NCI-H1092 (cell line): ENCODE measurements at places on chromosomes 11 and 22.

DNA sequence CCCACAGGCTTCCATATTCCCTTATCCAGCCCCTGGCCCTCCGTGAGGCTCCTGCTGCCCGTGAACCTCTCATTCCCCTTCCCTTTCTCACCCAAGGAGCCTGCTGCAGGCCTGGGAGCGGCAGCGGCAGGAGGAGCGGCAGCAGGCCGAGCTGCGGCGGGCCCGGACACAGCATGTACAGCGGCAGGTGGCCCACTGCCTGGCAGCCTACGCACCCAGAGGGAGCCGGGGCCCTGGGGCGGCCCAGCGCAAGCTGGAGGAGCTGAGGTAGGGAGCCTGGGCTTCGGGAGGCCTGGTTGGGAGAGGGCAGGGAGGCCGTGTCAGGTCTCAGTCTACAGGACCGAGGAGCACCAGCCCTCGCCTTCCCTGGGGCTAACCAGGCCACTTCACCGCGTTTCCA lies 8.1 kb upstream of the SART1 start:
- no peak for DNase-seq

DNA sequence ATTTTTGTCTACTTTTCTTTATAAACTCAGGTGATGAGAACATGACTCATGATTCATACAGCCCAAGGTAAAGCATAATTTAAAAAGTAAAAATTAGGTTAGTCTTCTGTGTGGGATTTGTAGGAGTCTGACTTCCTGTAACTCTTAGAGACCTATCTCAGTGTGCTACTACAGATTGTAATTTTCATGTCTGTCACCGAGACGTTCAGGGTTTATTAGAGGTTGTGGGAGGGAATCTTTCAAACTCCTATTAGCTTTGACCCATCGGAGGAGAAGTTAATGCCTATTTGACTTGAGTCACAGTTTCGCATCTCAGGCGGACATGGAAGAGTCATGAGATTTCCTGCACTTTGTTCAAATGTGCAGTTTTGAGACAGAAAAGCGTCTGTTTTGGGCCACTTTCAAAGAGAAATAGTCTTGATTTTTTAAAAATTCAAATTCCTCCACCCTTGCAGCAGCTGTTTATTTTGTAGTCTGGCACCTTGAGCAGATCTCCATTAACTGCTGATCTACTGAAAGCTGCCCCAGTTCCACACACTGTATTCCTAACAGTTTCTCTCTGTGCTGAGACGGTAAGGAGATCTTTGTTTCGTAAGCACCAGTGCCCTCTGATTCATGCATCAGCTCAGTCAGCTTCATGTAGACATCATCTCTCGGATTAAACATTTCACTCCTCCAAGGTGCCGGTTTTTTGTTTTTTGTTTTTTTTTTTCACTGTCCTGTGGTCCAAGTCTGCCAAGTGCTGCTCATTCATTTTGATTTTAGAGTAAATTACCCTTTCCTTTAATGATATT lies 24.3 kb downstream of the ALKBH3 start:
- DNase-seq, result no peak

DNA sequence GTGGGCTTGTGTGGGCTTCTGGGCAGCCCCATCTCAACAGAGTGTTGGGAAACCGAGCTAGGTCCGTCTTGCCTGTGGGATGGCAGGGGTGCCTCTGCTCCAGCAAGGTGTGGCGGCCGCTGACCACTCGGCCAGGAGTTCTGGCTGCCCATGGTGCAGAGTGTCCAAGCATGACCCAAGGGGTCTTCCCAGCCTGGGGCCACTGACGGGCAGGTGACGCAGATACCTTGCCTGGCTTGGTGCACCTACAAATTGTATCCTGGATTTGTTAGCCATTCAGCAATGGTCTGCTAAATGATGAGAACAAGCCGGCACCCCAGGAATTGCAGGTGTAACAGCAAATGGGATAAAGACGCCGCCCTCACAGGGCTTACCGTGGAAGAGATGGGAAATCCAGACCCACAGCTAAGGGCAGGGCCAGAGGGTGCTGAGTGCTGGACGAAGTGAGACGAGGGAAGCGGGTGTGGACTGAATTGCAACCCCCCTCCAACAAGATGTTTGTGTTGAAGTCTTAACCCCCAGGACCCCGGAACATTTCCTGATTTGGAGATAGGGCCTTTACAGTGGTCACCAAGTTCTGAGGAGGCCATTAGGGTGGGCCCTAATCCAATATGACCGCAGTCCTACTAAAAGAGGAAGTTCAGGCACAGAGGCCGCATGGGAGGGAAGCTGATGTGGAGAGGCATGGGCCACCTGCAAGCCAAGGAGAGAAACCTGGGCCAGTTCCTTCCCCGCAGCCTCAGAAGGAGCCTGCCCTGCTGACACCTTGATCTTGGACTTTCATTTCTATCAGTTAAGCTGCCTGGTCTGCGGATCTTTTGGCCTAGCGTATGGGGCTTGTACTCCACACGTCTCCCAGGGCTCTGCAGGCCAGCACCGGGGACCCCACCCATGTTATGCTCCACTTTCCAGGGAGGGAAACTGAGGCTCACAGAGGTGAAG lies 45.2 kb upstream of the LINC01488 start:
- no peak for DNase-seq

DNA sequence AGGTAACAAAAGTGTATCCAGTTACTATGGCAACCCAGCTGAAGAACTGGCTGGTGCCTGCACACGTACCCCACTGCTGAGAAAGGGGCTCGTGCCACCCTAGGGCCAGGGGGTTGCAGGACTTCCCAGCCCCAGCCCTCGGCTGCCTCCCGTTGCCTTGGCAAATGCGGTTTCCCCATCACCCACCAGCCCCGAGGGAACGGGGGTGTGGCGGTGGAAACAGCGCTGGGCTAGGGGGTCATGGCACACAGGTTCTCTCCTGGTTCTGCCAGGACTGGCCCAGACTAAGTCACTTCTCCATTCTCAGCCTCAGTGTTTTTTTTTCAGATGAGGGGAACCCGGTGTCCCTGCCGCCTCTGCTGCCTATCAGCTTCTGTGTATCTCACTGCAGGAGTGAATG lies 27.9 kb downstream of the PHF21B start:
- DNase-seq, result no peak

GRCh38 chr11:83035070-83035854 lies 36.4 kb downstream of the RAB30 start:
- no peak for DNase-seq

DNA sequence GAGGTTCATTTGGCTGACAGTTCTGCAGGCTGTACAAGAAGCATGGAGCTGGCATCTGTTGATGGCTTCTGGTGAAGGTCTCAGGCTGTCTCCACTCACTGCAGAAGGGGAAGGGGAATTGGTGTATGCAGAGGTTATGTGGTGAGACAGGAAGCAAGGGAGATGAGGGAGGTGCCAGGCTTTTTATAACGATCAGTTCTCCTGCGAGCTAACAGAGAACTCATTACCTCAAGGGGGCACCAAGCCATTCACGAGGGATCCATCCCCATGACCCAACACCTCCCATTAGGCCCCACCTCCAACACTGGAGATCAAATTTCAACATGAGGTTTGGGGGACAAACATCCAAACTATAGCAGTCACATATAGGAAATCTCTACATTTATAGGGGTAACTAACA lies 38.7 kb upstream of the E2F8 start:
- no peak for DNase-seq

DNA sequence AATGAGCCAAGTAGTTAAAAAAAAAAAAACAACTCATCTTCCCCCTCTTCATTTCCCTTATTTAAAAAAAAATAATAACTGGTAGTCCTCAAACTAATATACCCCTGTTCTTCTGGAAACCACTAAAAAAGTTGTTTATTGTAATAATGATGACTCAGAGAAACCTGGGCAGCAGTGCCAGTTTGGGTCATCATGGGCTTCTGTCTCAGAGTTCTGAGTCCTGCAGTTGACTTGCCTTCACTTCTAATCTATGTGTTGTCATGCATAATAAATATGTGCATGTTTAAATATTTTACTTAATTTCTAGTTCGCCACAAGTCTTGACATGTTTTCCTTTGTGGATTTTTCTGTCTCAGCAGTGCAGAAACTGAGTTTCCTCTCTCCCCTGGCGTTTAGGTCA lies 46.8 kb downstream of the PPP2R1B start:
- no peak for DNase-seq

DNA sequence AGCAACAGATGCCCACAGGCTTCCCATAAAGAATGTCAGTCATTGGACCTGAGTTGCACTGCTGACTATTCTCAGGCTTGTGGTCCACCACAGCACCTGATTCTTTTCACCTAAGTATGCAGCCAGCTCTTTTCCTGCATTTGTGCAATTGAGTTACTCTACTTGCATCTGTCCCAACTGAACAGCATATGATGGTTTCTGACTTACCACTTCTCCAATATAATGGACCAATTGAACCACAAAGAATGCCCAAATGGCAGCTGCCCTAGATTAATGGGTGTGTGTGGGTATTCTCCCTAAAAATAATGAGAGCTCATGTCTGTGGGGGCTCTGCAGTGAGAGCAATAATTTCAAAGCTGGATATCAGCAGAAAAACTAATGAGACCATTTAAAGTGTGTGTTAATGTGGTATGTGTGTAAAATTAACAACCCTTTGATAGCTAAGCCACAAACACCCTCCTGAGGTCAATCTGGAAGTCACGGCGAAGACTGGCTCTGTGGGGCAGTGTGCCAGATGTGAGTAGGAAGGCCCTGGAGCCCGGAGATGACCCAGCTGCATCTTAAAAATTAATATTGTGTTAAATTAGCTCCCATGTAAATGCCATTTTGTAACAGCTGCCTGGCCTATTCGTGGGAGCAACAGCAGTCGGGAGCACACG lies 43.8 kb downstream of the SC5D start:
- no peak for DNase-seq

DNA sequence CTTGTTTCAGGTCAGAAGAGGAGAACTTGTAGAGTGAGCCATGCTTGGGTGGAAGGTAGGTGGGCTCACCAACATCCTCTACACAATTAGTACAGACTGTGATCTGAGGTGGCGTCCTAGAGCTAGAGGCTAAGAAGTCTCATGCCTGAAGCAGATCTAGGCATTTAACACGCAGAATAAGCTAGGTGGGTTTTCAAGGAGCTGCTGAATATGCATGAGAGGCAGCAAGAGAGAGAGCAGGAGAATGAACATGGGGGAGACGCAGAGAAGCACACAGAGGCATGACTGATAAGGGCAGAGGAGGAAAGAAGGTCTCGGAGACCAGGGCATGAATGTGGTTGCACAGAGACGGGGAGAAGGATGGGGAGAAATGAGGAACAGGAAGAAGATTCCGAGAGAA lies 36.8 kb upstream of the JAM3 start:
- no peak for DNase-seq

GRCh38 chr11:70532066-70532440 lies 133.7 kb downstream of the CTTN start:
- DNase-seq, result no peak

DNA sequence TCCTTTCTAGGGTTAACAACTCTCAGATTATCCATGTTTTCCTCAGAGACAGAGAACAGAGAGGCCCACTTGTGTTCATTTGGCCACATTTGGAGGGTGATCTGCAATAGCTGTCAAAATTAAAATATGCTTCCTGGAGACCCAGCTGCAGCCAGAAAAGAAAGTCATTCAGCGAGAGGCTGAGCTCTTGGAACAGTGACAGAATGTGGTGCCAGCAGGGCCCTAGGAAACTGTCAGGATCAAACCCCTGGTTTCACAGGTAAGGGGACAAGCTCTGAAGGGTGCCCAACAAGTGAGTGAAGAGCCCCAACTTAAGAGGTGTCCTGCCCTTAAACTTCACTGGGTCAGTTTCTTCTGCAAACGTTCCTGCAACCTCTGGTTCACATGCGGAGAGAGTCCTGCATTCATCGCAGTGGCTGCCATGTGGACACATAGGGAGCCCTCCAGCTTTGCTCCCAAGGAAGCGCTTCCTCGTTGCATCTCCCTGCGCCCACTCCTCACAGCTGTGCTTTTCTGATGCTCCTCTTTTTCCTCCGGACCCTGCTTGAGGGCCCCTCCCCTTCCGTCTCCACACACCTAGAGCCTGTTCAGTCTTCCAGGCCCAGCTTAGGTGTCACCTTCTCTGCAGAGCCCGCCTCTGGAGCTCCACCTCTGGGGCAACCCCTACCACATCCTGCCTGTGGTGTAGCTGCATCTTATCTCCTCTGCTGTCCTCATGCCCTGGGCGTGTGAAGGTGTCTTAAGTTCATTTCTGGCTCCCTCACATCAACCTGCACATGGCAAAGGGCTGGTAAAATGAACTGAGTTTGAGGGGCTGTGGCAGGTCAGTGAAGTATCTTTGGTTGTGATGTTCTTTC lies 3.9 kb downstream of the UCP3 start:
- DNase-seq, result no peak

DNA sequence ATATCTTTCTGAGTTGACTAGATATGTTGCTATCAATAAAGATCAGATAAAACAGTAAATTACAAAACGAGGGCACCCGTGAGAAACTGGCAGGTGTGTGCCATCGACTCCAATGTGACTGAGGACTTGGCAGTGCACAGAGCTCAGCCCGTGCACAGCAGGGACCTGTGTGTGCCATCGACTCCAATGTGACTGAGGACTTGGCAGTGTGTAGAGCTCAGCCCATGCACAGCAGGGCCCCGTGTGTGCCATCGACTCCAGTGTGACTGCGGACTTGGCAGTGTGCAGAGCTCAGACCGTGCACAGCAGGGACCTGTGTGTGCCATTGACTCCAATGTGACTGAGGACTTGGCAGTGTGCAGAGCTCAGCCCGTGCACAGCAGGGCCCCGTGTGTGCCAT lies 347.2 kb upstream of the B3GAT1 start:
- DNase-seq, result no peak

- no peak for DNase-seq
Measured at GRCh38 chr11:8822469-8822868, 88.5 kb upstream of the AKIP1 start.

DNA sequence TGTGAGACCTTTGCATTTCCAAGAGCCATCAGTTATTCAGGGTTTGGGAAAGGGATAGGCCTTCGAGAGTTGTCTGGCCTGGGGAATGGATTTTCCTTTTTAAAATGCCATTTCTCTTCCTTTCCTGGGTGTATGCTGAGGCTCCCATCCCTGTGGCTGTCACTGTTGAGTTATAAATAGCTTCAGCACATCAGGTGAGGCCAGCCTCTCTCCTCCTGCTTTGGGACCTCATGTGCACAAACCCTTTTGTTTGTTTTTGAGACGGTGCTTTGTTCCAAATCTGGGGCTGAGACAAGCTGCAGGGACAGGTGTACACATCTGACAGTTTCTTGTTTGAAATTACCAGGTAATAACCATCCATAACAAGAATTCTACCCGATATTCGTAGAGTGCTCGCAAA lies 1.3 kb downstream of the TEF start:
- DNase-seq, result no peak

DNA sequence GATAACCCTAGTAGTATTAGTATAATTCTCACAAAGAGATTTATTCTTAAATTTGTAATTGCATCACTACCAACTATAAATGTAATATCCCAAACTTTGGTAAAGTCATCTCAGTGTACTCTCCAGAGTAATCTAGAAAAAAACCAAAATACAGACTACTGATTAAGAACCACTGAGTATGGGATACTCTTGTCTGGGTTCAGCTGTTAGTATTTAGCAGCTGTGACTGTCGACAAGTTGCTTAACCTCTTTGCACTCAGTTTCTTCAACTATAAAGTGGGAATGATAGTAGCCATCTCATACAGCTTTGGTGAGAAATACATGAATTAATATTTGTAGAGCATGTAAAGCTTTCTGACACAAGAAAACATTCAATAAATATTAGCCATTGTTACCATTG lies 35.3 kb downstream of the C11orf65 start:
- DNase-seq, result no peak
